ENCODE measurements at places on chromosomes 1 and 21.
A peak's percentile ranks its signal among the peaks of the same experiment; 100 is the strongest.

DNA sequence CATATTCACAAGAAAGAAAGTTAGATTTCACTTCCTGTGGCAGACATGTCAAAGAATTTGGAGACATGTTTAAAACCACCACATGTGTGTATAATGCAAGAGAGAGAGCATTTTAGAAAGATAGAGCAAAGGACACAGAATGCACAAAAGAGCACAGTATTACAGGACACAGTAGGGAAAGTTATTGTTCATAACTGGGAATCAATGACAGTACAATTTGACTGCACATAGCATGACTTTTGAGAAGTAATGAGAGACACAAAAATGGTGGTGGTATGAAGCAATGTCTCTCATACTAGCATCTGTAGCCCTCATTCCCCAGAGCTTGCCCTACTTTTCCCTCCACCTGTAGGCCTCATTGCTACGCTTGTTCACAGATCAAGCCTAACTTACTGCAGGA is 499.2 kb downstream of the PTPRC start:
- DNase-seq, result no peak

DNA sequence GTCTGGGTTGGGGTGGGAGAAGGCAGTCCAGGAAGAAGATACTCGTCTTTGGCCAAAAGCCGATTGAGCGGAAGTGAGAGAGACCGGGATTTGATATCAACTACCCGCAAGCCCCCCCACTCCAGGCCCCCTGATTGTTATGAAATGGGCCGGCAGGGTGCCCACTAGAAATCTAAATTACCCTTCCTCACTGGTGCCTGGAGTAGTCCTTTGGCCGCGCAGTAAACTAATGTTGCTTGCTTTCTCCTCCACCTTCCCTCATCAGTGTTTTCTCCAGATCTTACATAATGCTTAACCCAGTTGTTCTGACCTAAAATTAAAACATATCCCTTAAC is 119.2 kb upstream of the BARHL2 start:
- no peak for DNase-seq

GRCh38 chr1:160040476-160040875 is 8.7 kb upstream of the PIGM start:
- DNase-seq, result no peak

DNA sequence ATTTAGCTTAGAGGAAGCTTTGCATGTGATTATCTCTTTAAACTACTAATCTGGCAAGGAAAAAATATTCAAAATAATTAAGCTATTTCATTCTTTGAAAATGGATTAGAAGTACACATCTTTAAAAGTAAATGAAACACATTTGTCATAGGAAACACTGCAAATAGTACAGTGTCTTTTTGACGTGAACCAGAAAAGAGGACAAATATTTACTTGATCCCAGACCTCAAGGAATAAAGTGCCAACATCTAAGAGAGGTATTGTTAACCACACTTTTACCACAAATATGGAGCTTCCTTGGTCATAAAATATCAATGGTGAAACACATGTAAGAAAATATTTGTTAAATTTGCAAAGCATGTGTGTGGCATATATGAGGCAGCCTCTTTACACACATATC is 159.9 kb downstream of the SNX7 start:
- DNase-seq, result no peak

- no peak for DNase-seq
Observed at GRCh38 chr21:42466700-42467099, 29.3 kb downstream of the RSPH1 start.

- peak; percentile 59 for DNase-seq
Observed at GRCh38 chr1:184051485-184052193, at the start of gene TSEN15. Gene TSEN15, plus strand, starts transcription at chr1:184051730. Its CDS starts 26 bp downstream, at chr1:184051756.

DNA sequence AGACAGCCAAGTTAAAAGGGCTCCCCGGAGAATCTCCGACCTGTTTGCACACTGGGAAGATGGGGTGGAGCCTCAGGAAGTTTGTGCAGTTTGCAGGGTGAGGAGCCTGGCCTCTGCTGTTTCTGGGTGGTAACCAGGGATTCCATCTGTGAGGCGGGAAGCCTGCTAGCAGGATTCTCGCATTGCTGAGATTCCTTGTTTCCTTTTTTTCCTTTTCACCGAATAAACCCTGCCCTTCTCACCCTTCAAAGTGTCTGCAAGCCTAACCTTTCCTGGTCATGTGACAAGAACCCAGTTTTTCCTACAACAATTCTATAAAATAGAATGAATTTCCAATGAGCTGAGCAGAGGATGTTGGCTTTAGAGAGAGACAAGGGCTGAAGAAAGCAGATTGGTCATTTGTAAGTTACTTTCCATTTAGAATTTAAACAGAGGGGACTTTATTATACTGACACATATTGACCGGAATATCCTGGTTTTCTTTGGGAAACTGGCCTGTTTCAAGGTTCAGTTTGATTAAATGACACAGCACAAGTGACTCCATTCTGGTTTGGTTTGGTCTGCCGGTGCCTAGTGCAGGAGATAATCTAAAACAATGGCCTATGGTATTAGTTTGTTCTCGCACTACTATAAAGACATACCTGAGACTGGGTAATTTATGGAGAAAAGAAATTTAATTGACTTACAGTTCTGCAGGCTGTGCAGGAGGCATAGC is 48.7 kb upstream of the DNAH14 start:
- no peak for DNase-seq

- no peak for DNase-seq
Observed at GRCh38 chr21:46172863-46173528, 11.3 kb downstream of the SPATC1L start.

GRCh38 chr1:228066416-228066815 is 16.1 kb upstream of the ARF1 start:
- no peak for DNase-seq

DNA sequence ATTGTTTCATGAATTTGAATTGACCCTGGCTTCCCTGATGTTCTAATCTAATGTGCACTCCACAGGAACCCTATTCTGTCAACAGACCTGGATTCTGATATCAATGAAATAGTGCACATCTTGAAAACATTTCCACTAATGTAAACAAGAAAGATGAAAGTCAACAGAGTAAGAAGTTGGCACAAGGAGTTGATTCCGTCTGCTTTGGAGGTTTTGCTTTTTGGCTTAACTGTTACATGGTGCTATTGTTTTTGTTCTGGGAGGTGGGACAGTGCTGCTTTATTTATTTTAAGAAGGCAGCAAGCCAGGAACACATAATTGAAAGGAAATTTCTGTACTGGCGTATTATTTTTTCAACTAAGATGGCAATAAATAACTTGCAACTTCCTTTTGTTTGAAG is 73.3 kb downstream of the LEPR start:
- DNase-seq, result no peak

DNA sequence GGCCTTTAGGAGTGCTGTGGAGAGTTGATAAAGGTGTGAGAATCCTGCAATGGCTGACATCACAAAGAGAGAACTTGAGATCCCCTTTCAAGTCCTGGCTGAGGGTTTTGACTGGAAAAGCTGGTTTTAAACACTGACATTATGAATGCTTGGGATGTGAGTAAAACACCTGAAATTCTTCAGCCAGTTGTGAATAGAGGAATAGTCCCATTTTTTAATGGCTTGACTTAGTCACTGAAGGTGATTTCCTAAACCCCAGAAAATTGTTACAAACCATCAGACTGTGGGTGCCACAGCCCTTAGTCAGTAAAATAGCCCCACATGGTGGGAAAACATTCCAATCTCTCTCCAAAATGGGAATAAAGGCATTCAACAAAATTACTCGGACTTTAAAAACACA is 107.7 kb upstream of the LMO4 start:
- no peak for DNase-seq

DNA sequence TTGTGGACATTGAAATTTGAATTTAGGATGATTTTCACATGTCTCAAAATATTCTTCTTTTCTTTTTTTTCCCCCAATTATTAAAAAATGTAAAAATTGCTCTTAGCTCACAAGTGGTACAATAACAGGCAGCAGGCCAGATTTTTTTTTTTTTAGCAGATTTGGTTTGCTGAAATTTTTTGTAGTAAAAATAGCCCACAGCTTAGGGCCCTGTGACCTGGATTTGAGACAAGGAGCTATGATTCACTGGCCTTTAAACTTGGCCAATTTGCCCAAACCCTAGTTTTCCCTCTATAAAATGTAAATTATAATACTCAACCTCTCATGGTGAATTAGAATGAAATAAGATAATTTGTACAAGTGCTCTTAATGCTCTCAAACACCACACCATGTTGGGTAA is 253.8 kb downstream of the DYRK1A start:
- no peak for DNase-seq

- DNase-seq, result no peak
Observed at GRCh38 chr1:185733818-185734735, at the start of gene HMCN1. Gene HMCN1, plus strand, starts transcription at chr1:185734391. Its CDS starts 389 bp downstream, at chr1:185734780.

DNA sequence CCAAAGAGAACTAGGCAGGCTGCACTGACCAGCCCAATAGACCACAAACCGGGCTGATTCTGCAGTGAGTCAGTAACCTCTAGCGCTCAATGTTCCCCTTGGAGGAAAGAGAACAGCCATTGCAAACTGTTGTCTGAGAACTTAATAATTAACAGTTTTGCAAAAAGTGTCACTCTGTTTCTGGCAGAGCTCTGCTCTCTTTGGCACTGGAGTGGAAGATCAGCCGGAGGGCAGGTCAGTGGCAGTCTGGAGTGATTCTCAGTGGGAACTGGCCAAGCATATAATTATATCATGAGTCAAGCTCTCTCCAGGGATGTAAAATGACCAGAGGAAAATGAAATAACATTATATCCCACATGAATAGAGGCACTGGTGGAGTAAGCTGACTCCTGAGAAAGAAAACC is 238.3 kb downstream of the HLX start:
- DNase-seq, result no peak

DNA sequence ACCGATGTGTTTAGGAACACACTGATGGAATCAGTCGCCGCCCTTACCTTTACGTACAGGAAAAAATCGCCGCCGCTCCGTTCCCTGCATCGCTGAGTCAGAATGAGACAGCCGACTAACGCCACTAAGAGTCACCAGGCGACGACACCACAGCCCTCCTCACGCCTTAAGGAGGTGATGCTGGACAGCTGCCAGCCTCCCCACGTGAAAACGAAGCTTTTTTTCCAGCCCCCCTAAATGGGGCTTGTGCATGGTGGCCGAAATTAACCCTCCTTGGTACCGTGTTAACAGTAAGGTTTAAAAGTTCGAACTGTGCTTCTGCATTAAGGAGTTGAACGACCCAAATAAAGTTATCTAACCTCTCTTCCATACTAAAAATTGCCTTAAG is 511 bp downstream of the DNTTIP2 start:
- peak; percentile 13 for DNase-seq

DNA sequence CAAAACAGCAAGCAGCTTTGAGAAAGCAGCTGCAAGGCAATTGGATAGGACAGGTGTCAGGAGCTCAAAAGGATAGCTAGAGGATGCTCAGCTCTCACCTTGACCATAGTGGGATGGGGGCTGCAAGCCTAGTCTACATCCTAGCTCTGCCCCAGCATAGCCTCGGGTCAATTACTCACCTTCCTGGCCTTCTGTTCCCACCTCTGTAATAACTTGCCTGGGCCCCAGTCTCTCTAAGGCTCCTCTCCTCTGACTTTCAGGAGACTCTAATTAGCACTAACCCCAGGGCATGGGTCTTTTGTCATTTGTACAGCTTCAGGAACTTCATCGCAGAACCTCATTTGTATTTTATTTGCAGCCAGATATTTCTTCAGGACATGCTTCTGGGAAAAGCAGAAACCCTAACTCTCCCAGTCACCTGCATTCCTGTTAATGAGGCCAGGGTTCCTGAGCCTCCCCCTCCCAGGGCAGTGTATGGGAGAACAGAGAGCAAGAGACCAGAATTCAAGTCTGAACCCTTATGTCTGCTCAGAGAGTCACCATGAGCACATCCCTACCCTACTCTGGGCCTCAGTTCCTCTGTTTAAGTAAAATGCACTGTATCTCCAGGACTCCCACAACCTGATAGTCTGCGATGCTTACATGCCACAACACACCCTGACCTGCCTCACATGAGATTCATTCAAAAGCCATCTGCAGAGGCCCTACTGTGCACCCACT is 108.1 kb downstream of the MATN1 start:
- no peak for DNase-seq

GRCh38 chr1:2248854-2249558 is 20.9 kb downstream of the SKI start:
- no peak for DNase-seq

DNA sequence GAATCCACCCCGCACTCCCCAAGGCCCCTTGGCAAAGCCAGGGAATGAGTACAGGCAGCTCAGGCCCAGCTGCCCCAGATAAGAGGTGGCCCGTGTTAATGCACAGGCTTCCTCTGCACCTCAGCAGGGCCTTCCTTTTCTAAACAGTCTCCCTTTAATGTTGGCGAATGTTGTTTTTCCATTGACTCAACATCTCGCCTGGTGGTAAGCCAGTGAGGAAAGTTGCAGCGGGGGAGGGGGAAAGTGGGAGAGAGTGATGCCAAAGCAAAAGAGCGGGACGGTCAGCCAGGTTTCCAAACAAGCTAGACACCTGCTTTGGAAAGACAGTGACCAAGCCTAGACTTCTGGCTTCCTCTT is 10.3 kb upstream of the PROX1 start:
- no peak for DNase-seq

GRCh38 chr1:213996320-213997037 is 8.7 kb downstream of the PROX1 start:
- DNase-seq, result no peak

DNA sequence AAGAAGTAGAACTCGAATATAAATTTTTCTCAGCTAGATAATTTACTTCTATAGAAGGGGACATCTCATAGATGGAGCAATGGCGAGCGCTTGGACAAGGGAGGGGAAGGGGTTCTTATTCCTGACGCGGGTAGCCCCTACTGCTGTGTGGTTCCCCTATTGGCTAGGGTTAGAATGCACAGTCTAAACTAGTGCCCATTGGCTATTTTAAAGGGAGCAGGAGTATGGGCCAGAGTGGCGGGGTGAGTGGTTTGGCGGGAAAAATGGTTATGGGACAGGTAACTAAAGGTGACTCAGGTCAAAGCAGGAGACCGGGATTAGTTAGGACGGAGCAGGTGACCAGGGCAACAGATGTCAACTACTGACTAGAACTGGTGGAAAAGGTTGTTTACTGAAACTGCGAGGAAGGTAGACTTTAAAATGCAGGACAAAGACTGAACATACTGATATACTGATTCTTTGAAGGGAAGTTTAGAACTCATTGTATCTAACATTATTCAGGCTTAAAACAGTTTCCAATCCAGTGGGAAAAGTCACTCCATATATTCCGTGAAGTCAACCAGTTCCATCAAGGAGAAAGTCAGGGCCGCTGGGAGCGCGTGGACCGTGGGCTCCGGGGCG is 940 bp upstream of the ATAD3A start:
- no peak for DNase-seq

DNA sequence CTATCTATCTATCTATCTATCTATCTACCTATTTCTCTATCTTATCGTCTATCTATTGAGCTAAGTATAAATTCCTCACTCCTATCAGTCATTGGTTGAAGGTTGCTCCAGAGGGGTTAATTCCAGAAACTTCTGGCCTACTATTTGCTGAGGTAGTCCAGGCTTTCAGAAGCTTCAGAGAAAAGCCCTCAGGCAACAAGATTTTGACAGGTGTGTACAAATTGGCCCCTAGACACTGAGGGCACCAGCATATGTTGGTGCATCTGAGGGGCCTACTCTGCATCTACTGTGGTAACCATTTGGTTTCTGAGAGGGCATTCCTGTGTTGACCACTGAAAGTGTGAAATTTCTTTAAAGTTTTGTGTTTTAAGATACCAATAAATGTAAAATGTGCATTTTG is 265.2 kb upstream of the B3GALT2 start:
- no peak for DNase-seq

Data from memory B cell (primary cell).